ENCODE measurements at places on chromosomes 12 and 14.
A peak's percentile ranks its signal among the peaks of the same experiment; 100 is the strongest.

DNA sequence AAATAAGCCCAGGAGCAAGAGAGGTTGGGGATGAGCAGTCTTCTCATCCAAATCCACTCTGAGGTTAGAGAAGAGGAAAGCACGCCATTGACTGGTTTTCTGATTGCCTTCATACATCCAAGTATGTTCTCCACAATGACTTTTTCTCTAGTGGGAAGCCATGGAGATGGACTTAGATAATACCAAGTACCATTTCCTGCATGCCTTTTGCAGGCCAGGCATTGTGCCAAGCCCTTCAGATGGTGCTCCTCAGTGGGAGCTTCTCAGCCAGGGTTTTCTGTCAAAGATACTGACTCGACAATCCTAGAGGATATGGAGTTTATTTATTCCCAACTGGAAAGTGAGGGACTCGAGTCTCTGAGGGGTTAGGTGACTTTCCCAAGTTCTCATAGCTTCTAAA lies 218.0 kb downstream of the ZFP36L1 start:
- no peak for DNase-seq

- DNase-seq, result no peak
These were observed 6.9 kb downstream of the NPC2 start for GRCh38 chr14:74486164-74486563.

GRCh38 chr12:1500095-1500801 lies 94.1 kb downstream of the FBXL14 start:
- no peak for DNase-seq

DNA sequence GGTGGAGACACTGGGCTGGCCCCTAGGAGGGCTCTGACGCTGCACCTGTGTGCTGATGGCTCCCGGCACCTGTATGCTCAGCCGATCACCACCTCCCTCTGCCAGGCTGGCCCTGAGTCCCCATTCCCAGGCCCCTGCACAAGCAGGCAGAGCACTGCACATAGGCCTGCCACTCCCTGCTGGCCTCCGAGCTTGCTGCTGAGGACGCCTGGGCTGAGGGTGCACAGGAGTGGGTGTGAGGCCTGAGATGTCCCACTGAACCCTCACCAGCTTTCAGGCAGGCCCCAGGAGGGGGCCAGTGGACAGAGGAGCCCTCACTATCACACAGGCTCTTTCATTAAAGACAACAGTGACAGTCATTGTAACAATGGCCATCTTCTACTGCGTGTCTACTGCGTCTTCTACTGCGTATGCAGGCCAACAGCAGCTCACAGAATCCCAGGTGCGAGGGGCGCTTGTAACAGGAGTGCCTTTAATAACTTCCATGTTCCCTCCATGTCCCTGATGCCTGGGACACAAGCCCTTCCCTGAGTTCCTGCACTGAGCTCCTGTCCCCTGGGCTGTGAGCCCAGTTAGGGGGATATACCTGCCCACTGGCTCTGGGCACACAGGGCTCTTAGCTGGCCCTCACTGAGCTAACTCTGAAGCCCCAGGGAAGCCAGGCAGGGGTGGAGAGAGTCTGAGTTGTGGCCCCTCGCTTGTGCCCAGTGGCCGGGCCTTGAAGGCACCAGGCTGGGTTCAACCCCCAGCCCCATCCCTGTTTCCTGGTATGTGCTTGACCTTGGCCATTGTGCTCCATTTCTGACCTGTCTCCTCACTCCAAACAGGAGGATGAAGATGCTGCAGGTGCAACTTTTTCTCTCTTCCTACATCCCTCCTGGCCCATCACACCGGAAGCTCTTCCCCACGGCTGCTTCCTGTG lies 71.3 kb downstream of the PRIMA1 start:
- peak; percentile 41 for DNase-seq

GRCh38 chr12:43284486-43285158 lies 267.4 kb downstream of the ADAMTS20 start:
- DNase-seq, result no peak

DNA sequence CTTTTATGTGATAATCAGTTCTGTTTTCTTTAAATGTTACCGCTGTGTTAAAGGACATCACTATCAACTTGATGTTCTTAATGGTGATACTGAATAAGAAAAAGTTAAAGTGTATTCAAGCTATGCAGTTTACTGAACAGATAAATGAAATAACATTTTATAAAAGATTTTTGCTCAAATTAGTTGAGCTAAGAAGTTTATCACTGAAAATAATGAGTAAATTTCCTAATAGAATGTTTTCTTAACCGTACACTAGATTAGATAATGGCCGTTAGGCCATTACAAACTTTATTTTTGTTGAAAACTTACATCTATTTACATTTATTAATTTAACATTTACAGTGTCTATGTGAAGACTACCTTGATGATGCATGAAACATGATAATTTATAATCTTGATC lies 25.0 kb downstream of the ATF7IP start:
- DNase-seq, result no peak

GRCh38 chr14:80587096-80587724 lies 354.3 kb downstream of the CEP128 start:
- no peak for DNase-seq

DNA sequence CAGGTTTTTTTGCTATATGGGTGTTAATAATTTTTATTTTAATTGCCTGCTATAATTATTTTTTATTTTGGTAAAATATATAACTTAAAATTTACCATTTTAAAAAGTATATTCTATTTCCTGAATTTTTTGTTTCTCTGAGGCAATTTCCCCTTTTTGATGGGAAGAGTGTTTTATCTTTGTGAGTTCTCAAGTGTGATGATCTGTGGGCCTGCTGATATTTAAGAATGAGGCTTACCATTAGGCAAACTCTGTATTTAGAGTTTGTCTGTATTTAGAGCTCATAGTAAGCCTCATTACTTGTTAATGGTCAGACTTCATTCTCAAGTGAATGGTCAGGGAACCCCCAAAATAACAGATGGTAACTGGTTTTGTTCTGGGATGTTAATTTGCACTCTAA lies 48.0 kb downstream of the WNK1 start:
- no peak for DNase-seq

- no peak for DNase-seq
These were observed 19.0 kb upstream of the PELI2 start for GRCh38 chr14:56099081-56099797.

DNA sequence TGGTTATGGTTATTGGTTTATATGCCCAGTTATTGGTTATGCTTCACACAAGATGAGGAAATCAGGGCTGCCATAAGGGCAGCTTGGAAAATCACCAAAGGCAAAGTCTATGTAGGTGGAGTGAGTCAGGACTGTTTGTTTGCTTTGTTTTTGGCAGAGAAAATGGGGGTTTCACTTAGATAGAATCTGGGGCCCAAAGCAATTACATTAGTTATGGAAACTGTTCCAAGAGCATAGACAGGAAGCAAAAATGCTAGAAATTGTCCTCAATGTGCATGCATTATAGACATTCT lies 2.2 kb downstream of the VAMP1 start:
- DNase-seq, result no peak

- DNase-seq, result no peak
These were observed 4.0 kb upstream of the AQP2 start for GRCh38 chr12:49946497-49946896.

- DNase-seq, result no peak
These were observed 132.9 kb downstream of the DICER1 start for GRCh38 chr14:95024380-95024779.

- DNase-seq, result no peak
These were observed 85.8 kb downstream of the LLPH start for GRCh38 chr12:66044731-66045130.

DNA sequence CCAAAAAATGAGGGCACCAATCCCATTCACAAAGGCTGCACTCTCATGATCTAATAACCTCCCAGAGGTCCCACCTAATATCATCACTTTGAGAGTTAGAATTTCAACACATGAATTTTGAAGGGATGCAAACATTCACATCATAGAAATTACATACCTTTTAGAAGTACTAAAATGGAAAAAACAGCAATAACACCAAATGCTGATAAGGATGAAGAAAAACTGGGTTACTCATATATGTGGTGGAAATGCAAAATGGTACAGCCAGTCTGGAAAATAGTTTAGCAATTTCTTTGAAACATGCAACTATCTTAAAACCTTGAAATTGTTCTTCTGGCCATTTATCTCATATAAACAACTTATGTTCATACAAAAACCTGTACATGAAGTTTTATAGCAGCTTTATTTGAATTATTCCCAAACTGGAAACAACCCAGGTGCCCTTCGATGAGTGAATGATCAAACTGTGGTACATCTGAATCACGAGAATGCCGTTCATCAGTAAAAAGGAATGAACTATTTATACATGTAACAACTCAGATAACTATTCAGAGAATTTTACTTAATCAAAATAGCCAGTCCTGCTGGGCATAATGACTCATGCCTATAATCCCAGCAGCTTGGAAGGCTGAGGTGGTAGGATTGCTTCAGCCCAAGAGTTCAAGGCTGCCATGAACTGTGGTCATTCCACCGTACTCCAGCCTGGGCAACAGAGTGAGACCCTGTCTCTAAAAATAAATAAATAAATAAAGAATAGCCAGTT lies 109.4 kb upstream of the SSTR1 start:
- DNase-seq, result no peak

DNA sequence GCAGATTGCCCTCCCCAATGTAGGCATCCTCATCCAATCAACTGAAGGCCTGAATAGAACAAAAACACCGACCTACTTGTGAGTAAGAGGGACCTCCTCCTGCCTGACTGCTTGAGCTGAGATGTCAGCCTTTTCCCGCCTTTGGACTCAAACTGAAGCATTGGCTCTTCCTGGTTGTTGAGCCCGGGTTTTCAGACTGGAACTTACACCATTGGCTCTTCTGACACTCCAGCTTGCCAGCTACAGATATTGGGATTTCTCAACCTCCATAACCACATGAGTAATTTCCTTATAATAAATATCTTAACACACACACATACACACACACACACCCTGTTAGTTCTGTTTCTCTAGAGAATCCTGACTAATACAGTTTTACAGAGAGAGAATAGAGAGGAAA lies 173.4 kb upstream of the NTF3 start:
- DNase-seq, result peak; percentile 72

GRCh38 chr12:58896278-58896677 lies 24.0 kb downstream of the LRIG3 start:
- DNase-seq, result no peak

GRCh38 chr14:69838881-69839416 lies 40.3 kb upstream of the SMOC1 start:
- DNase-seq, result no peak

DNA sequence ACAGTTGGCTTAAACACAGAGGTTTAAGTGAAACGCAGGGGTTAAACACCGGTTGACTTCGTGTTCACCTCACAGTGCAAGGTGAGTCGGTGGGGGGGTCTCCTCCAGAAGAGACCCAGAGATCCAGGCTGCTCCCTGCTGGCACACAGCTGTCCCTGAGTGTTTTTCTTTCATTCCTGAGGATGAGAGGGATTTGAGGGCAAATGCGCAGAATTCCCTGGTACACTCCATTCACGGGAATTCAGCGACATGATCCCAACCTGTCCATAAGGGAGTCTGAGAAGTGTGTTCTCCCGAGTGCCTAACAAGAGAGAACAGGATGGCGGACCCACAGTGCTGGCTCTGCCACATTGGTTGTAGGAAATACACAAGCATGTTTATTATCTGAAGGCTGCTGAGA lies 107.2 kb upstream of the ESRRB start:
- DNase-seq, result no peak
